ENCODE measurements at places on chromosomes 7 and 10.

- no peak for DNase-seq
Observed at GRCh38 chr10:120473593-120473992, 16.6 kb downstream of the PLPP4 start.

DNA sequence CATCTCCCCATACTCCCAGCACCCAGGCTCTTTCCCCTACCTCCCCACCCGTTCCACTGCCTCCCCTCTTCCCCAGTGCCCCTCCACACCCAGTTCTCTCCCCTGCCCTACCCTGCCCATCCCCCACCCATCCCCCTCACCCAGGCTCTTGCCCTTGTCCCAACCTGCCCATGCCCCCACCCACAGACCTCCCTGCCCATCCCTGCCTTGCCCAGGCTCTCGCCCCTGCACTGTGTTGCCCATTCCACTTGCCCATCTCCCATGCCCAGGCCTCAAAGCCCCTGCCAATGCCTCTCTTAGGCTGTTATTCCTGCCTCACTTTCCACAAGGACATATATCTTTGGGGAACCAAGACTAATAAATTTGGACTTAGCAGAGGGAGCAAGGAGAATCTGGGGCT lies 262.6 kb upstream of the CXCL12 start:
- DNase-seq: no peak

GRCh38 chr7:29372351-29373090 lies 177.9 kb downstream of the CHN2 start:
- no peak for DNase-seq

DNA sequence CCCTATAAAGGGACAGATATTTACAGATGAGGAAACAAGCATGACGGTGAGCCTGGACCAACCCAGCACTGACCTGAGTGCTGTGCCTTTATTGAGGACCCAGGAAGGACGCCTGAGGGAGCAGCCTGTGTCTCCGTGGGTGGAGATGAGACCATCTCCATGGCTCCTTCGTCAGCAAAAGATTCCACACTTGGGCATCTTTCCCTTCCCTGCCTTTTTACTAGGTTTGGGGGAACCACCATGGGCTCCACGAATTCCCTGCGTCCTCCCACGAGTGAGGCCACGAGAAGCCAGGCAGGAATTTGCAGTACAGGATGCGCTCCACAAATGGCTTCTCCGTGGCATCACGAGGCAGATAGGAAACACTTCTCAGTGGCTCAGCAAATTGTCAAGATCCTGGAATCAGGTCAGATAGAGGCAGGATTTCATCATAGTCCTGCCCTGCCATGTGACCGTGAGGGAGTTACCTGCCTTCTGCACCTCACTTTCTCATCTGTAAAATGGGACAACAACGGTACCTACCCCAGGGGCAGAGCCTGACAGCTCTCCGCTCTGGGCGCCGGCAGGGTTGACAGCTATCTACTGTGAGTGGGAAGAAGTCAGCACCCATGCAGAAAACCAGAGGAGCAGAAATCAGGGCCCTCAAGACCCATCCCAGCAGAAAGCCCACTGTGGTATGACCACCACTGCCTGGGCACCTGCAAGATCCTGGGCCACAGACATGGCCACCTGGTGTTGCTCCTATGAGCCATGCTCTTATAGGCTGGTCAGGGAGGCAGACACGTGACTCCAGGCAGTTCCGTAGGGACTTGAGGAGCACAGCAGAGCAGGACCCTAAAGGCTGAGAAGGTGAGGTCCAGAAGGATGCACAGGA lies 80.1 kb downstream of the GRID1 start:
- no peak for DNase-seq

- DNase-seq: no peak
Observed at GRCh38 chr7:140637400-140637799, 3.2 kb downstream of the DENND2A start.

DNA sequence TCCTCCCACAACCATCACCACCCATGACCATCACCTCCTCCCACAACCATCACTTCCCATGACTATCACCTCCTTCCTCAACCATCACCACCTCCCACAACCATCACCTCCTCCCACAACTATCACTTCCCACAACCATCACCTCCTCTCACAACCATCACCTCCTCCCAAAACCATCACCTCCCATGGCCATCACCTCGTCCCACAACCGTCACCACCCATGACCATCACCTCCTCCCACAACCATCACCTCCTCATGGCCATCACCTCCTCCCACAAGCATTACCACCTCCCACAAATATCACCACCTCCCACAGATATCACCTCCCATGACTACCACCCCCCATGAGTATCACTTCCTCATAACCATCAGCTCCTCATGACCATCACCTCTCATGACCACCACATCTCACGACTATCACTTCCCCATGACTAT lies 52.2 kb downstream of the PDGFA start:
- no peak for DNase-seq

DNA sequence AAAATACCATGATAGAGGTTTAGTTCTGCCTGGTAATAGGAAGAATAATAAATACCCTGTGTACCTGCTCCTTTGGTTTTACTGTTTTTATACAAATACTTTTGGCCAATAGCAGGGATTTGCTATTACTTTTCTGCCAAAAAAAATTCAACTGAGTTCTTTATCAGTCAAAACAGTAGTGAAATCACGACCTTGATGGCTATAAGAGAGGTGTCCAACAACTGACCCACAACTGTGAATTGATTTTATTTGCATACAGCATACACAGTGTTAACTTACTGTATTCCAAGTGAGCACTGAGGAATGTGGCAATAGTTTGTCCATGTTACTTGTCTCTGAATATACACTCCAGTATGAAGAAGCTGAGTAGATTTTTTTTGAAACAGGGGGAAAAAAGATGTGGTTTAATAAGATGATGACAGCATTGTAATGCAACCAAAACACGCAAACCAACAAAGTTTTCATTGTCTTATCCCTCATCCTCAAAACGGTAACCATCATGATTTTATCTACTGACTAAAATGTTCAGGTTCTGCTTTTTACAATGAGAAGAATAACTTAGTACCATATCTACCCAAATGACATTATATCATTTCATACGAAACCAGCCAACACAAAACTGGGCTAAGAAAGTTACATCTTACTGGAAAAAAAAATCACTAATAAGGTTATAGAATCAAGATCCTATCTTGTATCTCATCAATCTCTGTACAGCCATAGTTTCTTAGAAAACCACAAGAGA lies 63.3 kb downstream of the GSAP start:
- no peak for DNase-seq

- DNase-seq: no peak
Observed at GRCh38 chr7:131546126-131546525, 10.3 kb downstream of the PODXL start.

DNA sequence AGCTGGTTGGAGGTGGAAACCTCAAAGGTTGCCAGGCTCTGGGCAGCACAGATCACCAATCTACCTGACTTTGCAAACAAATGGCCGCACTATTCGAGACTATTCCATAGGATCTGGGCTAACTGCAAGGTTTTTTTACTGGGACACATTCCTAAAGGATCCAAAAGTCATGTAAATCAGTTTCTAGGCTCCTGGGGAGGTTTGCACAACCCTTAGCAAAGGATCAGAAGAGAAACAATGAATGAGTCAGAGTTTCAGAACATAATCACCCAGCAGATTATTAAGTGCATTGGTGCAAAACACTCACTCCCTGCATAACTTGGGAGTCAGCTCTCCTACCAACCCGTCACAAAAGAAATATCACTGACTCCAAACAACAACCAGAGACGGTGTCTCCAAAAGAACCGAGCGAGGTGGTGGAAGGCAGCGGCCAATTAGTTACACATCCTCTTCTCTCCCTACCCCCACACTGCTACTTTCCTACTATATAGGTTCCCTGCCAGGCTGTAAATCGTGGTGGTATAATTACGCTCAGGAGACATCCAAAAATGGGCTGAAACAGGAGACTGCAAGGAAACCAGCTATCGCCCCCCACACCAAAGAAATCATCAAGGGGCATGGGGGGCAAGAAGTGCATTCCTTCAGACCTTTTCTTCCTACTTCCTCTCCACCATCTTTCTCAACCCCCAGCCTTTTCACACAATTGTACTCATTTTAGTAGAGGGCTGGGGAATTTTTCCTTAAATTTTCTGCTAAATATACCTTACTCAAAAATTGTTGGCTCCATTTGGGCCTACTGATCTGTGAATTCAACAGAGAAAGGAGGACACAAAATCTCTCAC lies 3.2 kb downstream of the UBE2H start:
- DNase-seq: no peak

DNA sequence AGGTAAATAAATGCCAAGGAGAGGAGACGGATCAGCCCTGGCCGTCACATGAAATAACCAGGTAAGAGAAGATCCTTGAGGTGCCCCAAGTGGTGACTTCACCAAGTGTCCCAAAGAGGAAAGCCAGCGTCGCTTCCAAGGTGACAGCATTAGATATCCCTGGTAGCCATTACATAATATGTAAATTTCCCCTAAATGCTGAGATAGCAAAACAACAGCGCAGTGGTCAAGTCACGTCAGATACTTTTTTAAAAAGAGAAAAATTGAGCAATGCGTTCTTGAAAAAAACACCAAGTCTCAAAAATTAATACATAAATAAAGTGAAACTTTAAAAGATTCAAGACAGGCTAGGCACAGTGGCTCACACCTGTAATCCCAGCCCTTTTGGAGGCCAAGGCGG lies 100.2 kb downstream of the HTR5A start:
- no peak for DNase-seq

GRCh38 chr10:5590816-5591215 lies 66.1 kb downstream of the CALML3 start:
- DNase-seq: no peak

DNA sequence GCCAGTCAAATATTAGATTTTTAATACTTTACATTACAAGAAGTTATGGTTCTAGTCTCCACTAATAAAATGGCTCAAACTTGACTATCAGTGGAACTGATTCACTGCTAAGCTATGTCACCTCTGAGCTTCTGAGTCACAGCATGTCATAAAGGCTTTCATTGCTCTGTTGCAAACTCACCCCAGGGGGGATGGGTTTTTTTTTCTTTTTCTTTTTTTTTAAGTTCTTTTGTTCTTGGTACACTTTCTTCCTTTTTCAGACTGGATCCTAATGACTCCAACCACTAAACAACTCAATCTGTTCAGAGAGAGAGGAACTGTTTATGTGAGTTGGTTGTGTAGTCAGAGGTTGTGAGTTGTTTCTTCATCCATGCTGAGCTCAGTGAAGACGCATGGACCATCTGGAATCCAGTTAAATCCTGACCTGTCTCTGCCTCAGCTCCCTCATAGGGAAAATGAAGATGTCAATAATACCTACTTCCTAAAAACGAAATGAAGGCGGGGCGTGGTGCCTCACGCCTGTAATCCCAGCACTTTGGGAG lies 11.0 kb downstream of the MYOF start:
- no peak for DNase-seq

DNA sequence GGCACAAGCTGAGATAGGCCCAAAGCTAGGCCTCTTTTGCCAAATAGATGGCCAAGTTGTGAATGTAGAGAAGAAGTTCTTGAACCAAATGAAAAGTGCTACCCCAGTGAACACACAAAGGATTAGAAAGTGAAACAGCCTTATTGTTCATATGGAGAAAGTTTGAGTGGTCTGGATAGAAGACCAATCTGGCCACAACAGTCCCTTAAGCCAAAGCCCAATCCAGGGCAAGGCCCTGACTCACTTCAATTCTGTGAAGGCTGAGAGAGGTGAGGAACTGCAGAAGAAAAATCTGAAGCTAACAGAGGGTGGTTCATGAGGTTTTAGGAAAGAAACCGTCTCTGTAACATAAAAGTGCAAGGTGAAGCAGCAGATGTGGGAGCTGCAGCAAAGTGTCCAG lies 18.7 kb upstream of the ATP6V0A4 start:
- no peak for DNase-seq

DNA sequence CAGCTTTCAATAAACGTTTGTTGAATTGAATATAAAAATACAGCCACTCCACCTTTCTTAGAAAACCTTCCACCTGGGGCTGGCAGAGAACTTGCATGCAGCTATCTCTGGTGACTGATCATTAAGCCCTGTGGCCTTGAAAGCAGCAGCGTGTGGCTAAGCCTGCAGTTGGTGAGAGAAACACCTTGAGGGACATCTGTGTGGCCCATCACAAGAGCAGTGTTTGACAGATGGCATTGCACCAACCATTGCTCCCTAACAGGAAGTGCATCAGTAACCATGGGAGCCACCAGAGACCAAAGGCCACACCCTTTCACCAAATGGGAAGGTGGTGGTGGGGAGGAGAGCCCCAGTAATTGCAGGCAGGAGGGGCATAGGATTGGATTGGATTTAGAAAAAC lies 22.4 kb downstream of the RHOBTB1 start:
- no peak for DNase-seq

DNA sequence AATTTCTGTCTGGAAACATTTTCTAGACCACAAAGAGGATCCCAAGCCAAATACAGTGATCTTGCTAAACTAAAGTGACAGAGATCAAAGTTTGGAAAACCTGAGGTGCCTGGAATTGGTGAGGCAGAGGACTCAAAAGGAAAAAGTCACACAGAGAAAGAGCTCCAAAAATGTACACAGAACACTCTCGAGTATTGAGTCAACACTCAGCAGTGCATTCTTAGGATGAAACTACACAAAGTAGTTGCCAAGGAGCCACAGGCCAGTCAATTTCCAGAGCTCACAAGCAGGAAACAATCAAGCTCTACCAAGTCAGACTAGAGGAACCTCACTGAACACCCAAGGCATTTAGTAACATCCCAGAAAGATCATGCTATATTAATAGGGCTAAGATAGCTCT lies 61.3 kb downstream of the MICU1 start:
- DNase-seq: no peak

GRCh38 chr7:14748461-14748860 lies 154.1 kb downstream of the DGKB start:
- DNase-seq: no peak

GRCh38 chr7:90701771-90702170 lies 105.7 kb downstream of the CDK14 start:
- no peak for DNase-seq

DNA sequence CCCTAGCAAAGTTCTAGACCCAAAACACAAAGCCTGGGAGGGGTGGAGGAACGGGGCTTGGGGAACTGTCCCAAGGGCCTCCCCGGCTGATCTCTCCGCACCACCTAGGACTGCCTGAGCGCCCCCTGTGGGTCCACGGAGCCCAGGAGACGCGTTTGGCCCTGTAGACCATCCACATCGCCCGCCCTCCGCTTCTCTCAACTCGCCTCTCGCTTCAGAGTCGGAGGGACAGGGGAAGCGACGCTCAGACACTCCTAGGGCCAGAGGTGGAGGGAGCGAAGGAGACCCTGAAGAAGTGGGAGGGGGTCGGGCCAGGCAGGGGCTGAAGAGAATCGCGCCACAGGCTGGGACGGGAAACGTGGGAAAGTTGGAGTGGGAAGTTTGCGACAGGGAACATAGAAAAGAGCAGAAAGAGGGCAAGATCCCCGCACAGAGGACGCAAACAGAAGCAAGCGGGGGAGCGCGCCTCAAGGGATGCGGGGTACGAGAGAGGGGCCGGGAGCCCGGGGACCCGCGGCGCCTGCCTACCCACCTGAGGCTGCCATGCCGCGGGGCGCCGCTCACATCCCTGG lies 378 bp downstream of the PIK3AP1 start:
- peak; percentile 91 for DNase-seq

DNA sequence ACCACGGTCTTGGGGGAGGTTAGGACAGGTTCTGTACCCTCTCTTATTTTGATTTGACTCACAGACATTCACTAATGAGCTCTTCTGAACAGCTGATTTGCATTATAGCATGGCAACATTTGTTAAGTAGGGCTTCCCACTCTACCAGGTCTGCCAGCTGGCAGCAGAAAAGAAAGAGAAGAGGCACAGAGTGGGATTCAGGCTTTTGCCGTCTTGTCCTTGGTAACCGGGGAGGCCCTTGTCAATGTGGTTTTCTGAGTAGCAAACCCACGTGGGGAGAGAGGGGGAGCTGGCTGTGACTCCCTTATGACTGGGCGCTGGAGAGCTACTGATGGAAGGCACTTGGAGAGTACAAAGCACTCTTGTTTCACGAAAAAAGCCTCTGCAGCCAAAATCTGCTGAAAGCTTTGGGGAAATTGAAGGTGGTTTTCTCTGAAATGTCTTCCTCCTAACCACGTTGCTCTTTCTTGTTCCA lies 355.3 kb upstream of the GALNT17 start:
- DNase-seq: no peak
